ENCODE measurements at places on chromosomes 16 and 17.

- no peak for DNase-seq
These were observed 23.6 kb downstream of the DYNLRB2 start for GRCh38 chr16:80564394-80564793.

DNA sequence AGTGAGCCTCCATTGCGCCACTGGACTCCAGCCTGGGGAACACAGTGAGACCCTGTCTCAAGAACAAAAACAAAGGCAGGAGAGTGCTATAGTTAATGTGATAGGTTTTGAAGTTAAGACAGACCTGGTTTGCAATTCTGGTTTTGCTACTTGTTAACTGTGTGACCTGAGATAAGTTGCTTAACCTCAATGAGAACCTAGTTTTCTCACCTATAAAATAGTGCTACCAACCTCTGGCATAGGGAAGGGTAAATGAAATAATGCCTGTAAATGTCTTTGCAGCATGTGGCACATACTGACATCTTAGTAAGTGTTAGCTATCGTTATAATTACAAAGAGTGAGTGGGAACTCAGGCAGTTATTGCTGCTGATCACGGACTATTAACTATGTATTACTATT is 29.8 kb upstream of the NFATC3 start:
- no peak for DNase-seq

GRCh38 chr17:38587947-38588787 is 17.6 kb downstream of the SRCIN1 start:
- DNase-seq, result peak; percentile 46

DNA sequence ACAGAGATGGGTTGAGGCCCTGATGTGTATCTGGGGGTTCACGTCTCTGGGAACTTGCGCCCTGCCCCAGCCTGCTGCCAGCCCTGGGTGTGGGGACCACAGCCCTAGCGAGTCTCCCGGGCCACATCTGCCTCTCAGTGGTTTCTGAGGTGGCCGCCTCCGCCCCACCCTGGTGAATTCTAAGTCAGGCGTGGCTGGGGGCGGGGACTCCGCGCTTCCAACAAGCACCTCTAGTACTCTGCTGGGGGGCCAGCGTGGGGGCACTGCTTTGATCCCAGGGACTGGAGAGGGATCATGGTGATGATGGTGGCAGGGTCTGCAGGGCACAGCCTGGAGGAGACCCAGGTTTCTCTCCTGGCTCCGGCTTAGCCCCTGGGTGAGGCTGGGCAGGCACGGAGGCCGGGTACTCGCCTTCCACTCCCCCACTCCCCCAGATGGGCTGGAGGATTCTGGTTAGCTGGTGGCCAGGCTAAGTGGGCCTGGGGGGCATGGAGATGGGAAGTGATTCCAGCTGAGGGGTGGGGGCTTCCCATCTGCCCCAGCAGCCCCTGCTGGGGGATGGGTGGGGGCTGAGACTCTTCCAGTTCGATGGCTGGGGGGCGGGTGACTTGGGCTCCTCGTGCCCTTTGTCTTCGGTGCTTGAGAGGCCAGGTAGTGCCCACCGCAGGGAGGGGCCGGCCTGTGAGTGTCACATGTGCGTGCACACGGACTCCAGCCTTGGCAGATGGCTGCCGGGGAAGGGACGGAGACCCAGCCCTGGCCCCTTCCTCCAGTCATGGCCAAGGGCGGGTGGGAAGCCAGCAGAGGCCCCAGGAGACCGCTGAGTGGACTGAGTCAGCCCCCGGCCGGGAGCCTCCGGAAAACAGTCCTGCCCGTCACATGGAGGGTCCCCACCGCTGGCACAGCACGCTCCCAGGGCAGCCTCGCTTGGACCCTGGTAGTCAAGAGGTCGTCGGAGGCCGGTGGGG is 3.9 kb downstream of the GLIS2 start:
- no peak for DNase-seq

DNA sequence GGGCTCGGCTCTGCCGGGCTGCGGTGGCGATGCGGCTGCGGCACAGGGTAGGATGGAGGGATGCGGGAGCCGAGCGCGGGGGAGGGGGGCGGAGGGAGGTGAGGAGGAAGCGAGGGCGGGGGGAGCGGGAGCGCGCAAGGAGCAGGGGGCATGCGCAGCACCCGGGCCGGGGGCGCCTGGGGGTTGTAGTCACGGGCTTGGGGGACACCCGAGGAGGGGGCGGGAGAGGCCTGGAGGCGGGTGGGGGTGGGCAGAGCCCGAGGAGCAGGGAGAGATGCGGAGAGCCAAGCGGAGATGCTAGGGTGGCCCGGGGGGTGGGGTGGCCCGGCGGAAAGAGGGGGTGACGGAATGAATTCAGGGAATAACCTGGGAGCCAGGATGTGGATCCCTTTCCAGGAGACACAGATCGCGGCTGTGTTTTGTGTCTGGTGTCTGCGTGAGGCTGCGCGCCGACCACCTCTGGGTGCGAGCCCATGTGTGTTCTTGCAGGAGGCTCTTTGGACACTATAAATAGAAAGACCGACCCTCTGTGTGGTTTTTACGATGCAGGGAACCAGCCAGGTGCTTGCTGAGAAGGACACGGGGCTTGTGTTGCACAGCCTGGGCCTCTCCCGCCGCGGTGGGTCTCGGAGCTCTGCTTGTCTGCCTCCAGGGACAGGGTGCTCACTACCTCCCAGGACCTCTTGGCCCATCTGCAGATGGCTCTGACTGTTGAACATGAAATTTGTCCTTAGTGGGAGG is at the start of gene STX1B:
STX1B (minus strand) TSS at position 54 of the 741 bp plus-strand sequence. CDS start 242 bp downstream, outside the sequence.
- no peak for DNase-seq

GRCh38 chr16:48350736-48351135 is 34.5 kb downstream of the SIAH1 start:
- DNase-seq, result no peak

GRCh38 chr16:77748421-77749005 is 26.2 kb downstream of the NUDT7 start:
- DNase-seq, result no peak

DNA sequence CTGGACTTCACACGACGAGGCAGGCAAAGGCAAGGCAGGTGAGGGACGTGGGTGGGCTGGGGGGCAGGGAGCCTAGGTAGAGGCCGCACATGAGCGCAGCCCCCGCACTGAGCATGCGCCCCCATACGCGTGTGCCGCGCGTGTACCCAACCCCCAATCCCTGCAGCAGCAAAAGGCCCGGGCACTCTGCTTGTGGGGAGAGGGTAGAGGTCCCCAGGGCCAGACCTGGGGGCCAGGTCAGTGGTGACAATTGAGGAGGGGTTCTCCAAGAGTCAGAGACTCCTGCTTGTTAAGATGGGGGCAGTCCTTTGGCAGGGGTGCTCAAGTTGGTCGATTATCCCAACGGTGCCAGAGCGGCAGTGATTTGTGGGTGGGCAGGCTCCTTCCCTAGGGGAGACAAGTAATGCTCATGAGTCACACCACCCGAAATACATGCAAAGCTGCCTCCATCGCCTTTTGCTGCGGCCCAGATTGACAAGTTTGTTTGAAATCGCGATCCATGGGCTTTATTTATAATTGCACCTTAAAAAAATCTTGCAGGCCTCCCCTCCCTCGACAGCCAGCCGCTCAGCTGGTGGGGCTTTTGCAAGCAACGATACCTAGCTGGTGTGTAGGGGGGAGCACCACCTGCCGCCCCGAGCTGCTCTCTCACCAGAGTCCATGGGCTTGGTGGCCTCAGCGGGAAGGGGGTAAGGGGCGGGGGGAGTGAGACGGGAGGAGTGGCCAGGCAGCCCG is 1.1 kb upstream of the GIT1 start:
- peak; percentile 62 for DNase-seq

DNA sequence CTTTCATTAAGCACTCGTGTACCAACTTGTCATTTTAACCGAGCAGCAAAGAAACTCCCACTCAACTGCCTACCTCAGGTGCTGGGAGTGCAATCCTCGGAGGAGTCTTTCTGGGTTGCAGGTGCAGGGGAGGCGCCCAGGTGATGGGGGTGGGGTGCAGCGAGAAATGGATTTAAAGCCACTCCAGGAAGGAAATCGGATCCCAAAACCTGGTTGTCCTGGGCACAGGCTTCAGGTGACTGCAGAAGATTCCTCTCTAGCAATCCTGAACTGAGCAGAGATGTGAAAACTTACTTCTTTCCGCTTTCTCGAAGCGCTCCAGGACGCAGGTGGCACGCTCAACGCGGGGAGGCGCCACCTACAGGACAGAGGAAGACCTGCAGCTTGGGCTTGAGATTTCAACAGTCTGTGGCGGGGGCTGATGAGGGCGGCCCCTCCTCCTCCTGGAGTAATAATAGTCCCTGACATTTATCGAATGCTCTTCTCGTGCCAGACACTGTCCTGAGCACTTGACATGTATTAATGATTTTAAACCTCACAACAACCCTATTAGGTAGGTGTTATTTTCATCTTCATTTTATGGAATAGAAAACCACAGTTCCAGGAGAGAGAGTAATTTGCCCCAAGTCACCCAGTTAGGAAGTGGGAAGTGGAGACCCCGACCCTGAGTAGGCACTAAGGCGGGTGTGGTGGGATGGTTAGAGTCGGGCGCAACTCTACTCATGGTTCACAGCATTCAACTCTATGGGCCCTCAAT is 27.2 kb upstream of the SKAP1 start:
- DNase-seq, result peak; percentile 76

- no peak for DNase-seq
These were observed 18.4 kb downstream of the SYT17 start for GRCh38 chr16:19186408-19186807.

DNA sequence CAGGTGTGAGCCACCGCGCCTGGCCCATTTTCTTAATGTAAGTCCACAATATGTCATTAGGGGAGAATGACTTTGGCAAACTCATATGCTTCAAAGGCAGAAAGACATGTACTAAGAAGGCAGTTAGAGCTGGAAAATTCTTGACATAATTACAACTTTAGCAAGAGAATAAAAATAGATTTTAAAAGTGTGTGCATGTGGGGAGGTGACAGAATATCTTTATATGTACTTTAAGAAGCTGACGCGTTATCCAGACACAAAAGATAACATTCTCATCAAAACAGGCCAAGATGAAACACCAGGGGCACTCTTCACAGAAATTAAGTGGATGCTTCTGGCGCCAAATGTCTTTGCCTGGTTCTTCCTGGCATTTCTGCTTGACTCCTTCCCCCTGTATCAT is 28.2 kb downstream of the GJC1 start:
- DNase-seq, result no peak

DNA sequence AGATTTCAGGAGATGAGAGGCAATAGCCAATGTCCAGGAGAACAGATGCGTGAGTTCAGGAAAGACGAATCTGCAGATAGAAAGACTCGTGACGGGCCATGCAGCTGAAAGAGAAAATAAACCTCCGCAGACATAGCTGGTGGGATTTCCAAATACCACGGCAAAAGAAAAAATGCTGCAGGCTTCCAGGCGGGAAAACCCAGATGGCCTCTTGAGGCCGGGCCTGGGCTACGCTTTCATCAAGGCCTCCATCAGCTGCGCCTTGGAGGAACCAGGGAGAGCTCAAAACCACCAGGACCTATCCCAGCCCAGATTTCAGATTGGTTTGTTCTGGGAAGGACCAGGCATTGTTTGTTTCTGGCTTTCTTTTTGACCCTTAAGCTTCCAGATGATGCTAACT is 16.7 kb downstream of the CCDC40 start:
- no peak for DNase-seq

DNA sequence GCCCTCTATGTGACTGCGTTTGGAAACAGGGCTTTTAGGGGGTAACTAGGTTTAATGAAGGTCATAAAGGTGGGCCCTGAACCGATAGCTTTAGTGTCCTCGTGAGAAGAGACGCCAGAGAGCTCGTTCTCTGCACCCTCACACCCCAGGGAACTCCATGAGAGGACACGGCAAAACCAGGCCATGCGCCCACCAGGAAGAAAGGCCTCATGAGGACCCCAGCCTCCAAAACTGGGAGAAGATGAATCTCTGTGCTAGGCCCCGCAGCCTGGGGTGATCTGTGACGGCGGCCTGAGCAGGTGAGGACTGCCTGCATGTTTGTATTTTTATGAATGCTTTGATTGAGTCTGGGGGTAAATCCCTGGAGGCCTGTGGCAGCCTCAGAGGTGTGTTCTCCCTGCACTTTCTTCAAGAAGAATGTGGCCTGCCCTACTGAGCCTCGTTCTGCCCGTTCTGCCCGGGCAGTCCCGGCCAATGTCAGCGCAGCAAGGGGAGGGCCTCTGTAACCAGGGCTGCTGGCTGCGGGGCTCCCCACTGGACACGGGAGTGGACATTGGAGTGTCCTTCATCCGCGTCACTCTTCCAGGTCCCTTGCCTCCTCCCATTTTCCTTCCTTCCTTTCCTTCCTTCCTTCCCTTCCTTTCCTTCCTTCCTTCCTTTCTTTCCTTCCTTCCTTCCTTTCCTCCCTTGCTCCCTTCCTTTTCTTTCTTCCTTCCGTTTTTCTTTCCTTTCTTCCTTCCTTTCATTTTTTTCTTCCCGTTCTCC is 6.8 kb upstream of the RNF213 start:
- no peak for DNase-seq

DNA sequence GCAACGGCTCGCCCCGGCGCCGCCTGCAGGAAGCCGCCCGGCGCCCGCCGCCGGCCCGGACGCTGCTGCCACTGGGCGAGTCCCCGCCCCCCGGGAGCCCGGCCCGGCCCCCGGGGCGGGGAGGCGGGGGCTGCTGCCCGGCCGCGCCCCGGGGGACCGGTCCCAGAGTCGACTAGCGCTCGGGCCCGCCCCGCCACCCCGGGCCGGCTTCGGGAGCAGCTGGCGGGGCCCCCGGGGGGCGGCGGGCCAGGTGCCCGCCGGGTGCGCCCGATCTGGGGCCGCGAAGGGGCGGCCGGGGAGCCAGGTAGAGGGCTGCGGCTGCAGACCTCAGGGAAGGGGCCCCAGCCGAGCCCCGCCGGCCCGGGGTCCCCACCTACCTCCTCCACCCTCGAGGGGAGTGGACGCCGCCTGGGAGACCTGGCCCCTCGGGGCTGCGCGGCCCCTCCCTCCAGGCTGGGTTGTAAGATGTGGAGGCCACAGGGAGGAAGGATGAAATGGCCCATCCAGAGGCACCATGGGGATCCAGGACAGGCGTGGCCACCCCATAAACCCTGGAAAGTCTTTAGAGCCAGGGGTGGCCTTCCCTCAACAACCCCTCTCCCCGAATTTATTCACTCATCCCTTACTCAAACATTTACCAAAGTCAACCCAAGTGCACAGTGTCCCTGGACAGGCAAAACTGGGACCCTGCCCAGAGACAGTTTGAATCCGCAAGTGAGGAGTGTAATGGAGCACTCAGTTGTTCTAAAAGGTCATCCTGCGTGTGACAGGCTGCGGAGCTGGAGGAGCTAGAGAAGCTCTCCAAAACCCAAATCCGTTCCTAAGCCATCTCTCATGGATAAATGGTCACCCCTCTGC is at the start of gene CDYL2:
CDYL2 (minus strand) TSS at position 73 of the 858 bp plus-strand sequence. CDS start 425 bp downstream, outside the sequence.
- no peak for DNase-seq

GRCh38 chr16:71250461-71251235 is 20.1 kb upstream of the HYDIN start:
- DNase-seq, result no peak
